ENCODE measurements at places on chromosomes 6 and 20. TPM values are rescaled to one million over a fixed set of nuclear protein-coding genes. Genes with fewer than 3 reads are reported as not detected.

DNA sequence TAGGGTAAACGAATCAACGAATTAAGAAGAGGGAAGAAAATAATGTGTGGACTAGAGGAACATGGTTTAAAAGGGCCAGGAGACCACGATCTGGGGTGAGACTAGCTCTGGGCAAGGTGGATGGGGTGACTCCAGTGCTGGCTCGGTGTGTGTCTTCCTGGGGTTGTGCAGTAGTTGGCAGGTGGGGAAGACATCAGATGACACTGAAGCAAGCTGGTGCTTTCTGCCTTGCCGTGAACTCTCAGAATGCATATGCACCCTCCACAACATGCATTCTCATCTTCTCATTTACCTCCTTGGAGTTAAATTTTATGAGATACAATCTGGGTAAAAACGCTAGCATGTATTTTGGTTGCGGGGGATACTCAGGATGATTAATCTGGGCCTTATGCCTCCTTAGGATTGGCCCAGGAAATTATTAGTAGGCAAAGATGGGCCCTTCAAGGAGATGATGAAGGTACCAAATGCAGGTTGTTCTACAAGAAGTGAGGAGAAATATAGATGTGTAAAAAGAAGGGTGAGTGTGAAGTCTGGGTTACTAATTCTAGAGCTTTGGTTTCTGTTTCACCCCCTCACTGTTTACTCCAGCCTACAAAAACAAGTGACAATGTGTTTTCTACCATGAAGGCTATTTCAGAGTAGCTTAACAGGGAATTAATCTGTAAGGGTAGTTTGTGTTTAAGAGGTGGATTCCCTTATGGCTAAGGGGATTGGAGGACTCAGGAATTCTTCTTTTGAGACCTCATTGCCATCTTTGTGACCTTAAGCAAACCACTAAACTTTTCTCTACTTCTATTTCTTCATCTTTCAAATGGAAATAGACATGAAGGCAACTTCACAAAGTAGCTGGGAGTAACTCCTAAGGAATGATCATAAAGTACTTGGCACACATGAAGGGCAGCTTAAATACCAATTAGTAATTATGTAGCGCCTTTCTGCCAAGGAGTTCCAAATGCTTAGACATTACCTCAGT, 71.0 kb upstream of the SUPT3H start:
- no peak for DNase-seq

DNA sequence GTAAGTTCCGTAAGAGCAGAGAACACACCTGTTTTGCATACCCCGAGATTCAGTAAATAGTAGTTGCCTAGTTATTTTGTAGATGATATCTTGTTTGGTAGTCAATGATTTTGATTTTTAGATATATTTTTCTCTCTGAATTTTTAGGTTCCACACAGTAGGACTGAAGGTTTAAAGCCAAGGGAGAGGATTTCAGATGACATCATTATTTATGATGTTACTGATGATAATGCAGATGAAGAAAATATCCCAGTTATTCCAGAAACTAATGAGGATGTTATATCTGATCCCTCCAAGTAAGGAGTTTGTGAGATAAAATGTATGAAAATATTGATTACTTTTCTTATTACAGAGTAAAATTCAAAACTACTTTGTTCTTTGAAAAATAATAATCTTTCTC, 22.6 kb downstream of the HSF2 start:
- no peak for DNase-seq

DNA sequence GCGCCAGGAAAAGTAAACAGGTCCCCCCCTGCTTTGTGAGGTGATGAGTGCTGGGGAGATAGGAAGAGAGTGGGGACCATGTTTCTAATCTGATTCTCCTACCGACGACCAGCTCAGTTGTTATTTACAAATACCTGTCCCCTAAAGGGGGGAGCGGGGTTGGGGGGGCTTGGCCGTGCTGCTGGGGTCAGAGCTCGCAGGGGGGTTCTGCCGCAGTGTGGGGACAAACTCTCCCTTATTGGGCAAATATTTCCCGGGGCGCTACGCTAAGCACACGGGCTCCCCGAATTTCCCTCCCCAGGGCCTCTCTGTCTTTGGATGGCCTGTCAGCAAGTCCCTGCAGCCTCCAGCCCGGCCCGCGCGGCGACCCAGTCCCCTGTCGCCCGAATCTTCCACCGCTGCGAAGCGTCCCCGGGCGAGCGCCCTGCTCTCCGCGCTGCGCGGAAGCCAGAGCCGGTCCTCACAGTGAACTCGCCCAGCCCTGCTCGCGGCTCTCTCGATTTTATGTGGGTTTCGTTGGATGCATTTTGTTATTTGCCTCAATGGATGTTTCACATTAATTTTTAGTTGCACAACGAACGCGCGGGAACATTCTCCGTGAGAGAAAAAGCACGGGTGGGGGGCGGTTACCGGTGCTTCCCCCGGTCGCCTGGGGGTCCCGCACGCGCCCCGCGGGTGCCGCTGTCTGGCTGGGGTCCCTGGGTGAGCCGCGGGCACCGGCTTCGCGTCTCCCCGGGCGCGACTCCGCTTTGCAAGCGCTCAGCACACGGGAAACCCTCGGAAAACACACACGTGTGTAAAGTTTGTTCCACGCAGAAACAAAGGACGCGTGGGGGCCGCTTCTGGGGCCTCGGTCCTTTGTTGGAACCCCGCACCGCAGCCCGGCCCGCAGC, 1.5 kb upstream of the STX16 start:
- DNase-seq: no peak

GRCh38 chr20:5947276-5947675, 3.1 kb downstream of the TRMT6 start:
- no peak for DNase-seq

- DNase-seq: no peak
Measured at GRCh38 chr6:167806061-167806700, 20.5 kb upstream of the AFDN start.

DNA sequence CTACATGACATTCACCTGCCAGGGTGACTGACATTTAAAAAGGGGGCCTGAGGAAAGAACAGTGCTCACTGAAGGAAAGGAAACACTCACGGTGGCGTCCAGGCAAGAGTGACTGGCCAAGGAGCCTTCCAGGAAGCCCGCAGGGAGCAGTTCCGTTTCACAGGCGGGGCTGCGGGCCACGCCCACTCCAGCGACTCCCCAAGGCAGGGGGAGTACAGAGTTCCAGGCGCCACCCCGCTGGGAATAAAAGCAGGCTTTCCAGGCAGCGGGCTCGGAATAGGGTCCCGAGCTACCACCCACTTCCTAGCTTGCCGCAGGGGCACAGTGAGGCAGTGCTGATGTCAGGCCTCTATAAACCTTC, 34.2 kb downstream of the PKIG start:
- DNase-seq: no peak

DNA sequence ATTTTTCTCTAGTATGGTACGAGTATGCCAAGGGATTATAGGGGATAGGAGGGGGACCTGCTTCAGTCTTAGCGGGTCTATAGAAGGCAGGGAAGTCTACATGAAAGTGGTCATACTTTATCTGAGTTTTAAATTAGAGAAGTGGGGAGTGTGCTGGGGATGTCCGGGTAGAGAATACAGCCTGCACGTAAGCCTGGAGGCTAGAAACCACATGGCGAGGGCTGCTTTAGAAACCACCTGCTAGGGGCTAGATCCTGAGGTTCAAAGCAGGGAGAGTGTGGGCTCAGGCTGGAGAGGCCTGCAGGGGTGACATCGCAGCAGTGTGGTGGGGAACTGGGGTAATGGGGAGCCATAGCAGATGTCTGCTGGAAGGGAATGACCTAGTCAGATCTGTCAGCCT, 85.2 kb downstream of the VEGFA start:
- no peak for DNase-seq

The THEMIS gene
- total RNA-seq: 3.3 TPM

The SERPINB6 gene
- total RNA-seq: 136 TPM

GRCh38 chr6:122116119-122116834, 283.2 kb upstream of the HSF2 start:
- DNase-seq: no peak

- no peak for DNase-seq
Measured at GRCh38 chr20:48750941-48751635, 76.7 kb downstream of the PREX1 start.

GRCh38 chr6:96450082-96450769, 71.4 kb upstream of the UFL1 start:
- DNase-seq: peak; percentile 40

DNA sequence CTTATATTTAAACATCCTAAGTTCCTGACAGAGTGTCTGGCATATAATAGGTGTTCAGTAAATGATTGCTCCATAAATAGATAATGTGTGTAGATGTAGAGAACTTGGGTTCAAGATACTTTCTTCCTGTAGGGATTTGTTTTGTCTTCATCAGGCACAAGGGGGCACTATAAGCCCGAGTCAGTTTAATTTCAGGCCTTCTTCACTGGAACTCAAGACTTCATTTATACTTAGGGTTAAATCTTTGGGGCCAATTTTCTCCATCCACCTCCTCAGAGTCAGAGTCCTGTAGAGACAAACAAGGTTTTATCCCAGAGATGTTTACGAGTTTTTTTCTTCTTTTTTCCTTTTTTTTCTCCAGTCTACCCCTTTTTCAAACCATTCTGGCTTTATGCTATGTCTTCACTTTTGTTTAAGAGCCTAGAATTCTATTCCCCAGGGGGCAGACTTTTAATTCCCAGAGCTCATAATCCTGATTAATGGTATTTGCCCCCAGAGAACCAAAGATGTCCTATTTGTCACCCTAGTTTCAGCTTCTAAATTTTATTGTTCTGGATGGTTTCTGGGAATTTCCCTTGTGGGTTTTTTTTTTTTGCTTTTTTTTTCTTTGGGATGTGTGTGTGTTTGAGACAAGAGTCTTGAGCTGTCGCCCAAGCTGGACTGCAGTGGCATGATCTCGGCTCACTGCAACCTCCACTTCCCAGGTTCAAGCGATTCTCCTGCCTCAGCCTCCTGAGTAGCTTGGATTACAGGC, 88.4 kb downstream of the HFE start:
- DNase-seq: peak; percentile 78

GRCh38 chr20:48886194-48886593, 35.3 kb upstream of the ARFGEF2 start:
- no peak for DNase-seq

- DNase-seq: peak; percentile 52
Measured at GRCh38 chr20:64109831-64110391, 2.5 kb upstream of the NPBWR2 start.

DNA sequence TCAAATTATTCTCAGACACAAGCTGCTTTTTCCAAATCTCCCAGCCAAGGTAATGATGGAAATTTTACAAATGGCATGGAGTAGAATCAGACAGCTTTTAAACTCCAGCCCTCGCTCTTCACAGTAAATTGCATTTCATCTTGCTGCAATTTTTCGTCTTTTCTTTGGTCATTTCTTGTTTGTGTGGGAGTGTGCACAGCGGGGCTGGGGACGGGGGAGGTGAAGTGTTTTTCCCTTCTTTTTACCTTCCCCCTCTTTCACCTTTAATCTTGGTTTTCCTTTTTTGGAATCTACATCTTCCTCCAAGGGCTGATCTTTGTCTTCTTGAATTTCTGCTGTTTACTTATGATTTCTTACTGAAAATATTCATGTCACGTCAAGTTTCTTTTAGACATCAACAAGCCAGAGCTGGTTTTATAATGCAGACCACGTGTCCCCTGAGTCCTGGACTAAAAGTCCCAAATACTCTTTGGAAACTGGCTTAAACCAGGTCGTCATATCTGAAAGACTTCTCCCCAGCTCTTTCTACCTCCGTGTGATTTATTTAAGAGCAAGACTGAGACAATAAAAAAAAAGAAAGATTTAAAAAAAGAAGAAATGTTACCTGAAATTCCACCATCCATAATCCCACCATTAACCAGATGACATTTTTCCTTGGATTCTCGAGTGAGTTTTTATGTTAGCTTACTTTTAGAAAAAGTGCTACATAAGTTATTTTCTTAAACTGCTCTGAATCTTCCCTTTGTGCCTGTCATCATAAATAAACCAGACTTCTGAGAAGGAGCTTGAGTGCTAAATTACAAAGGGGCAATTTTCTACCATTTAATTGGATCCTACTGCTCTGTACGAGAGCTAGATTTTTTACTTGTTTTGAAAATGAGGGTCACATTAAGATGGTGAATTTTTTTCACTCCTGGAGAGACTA, 52.0 kb downstream of the MAP3K5 start:
- no peak for DNase-seq

DNA sequence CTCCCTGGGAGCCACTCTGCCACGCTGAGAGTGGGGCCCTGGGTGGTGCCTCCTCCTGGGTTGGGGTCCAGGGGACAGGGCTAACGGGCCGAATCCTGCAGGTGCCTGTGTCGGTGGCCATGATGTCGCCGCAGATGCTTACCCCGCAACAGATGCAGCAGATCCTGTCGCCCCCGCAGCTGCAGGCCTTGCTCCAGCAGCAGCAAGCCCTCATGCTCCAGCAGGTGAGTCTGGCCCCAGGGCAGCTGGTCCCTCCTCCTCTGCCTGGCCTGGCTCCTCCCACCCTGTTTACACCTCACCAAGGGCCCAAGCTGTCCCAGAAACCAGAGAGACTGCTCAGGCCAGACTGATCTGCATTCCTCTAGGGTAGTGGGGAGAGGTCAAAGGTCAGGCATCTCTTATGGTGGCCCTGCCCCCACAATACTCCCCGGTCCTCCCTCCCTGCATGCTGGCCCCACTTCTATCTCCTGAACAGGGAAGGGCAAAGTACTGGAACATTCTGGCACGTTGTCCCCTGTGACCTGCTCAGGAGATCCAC, 38.6 kb downstream of the FOXP4 start:
- DNase-seq: peak; percentile 84

DNA sequence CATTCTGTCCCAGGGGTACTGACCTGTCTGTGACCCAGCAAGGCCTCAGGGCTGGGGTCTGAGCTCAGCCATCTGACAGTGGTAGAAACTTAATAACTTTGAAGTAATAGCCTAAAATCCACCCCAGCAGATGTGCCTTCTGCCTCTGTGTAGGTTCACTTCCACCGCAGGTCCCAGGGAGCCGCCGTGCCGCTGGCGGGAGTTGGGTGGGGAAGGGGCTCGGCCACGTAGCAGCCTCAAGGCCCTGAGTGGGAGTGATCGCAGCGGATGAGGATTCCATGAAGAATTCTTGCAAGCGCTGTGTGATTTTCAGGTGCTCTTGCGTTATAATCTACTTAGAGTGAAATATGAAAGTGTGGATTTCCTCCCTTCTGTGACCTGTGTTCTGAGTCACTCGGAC, 163.7 kb downstream of the DTNBP1 start:
- no peak for DNase-seq

GRCh38 chr20:46998477-46999240, 104.0 kb downstream of the EYA2 start:
- no peak for DNase-seq
